ENCODE measurements at places on chromosomes 6 and 20.

GRCh38 chr6:38113825-38114576 is 294.5 kb downstream of the ZFAND3 start:
- DNase-seq = no peak

DNA sequence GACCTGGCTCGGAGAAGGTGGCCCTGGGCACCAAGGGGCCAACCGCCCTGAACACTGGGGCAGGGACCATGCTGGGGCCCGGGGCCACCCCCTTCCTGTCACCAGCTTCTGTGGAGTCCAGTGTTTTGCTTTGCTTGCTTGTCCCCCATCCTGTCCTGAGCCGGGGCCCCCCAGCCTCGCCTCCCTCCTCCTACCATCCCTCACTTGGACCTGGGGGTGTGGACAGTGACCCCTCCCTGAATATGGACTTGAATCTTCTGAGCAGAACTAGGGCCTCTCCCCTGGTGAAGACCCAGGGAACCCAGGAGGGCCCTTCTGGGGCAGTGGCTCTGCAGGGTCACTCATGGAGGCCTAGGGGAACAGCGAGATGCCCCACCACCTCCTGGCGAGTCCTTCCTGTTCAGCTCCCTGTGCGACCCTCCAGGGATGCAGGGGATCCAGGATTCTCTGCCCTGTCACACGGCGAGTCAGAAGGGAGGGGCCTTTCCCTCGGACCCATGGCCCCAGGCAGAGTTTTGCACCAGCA is 41.6 kb downstream of the VSTM2L start:
- no peak for DNase-seq

DNA sequence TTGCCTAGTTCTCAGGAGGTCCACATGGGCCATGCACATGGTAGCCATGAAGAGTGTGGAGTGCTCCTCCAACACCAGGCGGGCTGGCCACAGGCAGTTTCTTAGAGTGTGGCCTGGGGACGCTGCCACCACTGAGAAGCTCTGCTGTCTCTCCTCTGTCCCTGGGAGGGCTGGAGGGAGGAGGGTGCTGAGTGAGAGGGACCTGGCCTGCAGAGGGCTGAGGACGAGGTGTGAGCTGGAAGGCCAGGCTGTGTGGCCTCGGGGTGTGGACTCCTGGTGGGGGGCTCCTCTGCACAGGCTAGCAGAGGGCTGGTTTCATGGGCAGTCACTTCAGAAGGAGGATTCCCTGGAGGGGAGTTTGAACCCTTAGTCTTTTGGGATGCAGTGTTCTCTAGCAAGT is 39.7 kb downstream of the SYNJ2 start:
- DNase-seq = no peak

- no peak for DNase-seq
Observed at GRCh38 chr6:129789974-129790373, 71.1 kb downstream of the TMEM244 start.

DNA sequence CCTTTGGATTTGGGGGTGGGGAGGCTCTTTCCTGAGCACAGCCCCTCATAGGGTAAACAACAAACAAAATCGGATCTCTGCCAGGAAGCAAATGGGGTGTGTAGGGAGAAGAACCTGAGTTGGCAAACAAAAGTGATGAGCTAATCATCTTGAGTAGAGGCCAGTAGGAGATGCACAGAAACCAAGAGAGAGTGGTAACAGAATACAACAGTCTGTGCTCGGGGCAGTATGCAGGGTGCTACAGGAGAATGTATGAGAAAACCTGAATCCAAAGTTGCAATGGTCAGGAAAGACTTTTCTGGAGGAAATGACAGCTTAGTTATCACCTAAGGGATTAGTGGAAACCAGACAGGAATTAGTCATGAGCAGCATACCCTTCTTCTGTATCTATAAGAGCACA is 177.8 kb downstream of the CDKAL1 start:
- DNase-seq = no peak

- DNase-seq = no peak
Observed at GRCh38 chr6:111603685-111604084, 2.0 kb downstream of the TRAF3IP2 start.

Measured in T47D (cell line).